Activated naive CD4-positive, alpha-beta T cell treated with anti-CD3 and anti-CD28 coated beads for 36 hours (primary cell): ENCODE measurements at places on chromosomes 11 and 22.

DNA sequence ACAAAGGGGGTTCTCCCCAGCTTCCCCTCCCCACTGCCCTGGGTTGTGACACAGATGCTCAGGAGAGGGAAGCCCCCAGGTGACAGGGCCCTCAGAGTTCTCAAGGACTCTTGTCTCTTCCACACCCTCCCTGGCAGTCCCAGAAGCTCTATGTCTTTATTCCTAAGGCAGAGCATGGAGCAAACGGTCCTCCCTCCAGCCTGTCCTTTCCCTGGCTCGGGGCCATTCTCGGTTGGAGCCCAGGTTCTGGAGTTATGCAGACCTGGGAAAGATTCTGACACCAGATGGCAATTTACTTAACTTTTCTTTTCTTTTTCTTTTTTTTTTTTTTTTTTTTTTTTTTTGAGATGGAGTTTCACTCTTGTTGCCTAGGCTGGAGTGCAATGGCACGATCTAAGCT is 186.6 kb downstream of the CEP164 start:
- DNase-seq: no peak

DNA sequence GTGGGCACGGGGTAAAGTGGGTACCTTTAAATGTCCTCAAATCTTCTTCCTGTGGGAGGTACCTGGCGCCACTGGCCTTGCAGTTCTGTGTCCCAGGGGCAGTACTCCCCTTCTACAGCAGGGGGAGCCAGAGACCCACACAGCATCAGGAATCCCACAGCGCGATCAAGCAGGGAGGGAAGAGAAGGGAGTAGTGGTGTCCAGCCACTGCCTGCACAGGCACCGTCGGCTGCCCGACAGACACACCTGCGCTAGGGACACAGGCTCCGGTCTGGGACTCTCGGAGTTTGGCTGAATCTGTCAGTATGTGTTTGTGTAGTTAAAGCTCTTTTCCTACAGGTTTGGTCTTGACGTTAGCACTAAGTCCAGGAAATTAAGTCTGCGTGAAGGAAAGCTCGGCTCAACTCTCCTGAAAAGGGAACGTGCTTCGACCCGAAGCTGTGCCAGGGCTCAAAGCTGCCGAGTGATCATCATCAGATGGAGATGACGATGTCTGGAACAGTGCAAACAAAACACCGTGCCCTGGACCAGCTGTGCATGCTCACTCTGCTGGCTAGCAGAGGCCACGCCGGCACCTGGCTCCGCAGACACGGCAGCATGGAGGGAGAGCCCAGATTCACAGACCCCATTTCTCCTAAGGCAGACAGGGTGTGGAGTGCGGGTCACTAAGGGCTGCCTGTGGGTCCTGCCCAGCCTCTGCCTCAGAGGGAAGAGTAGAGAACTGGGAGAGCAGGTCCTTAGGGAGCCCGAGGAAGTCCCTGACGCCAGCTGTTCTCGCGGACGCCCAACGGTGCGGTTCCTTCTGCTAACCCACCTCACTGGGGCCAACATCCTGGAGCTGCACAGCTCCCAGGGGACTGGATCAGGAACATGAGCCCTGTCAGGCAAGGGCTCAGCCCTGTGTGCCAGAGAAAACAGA is 56.0 kb upstream of the BID start:
- peak; percentile 90 for DNase-seq

DNA sequence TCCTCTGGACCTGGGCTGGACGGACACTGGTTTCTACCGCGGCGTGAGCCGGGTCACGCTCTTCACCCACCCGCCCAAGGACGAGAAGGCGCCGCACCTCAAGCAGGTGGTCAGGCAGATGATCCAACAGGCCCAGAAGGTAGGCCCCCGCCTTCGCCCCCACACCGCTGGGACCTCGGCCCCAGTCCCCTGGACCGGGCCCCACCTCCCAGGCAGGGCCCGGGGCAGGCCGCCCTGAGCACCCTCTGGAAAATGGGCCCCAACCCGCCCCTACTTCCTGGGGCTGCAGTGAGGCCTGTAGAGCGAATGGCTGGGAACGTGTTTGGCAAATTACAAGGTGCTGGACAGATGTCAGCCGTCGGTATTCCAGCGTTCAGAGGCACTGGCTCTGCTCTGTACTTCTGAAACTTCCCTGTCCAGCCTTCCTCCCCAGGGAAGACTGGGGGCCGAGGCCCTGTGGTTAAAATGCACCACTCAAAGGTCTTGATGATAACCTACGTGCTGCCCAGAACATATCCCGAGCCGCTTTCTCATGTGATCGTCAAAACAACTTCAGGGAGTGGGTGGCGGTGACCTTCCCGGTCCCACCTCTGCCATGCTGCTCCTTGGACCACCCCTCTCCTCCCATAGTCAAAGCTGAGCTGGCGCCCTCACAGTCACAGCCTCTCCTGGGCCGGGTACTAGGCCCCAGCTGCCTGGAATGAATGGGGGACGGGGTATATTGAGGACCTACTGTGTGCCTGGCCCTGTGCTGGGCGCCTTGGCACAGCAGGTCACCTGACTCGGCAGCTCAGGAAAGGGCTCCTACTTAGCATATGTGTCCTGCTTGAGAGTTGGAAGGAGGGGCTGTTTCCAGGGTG is 869 bp downstream of the FAM83F start:
- DNase-seq: no peak

DNA sequence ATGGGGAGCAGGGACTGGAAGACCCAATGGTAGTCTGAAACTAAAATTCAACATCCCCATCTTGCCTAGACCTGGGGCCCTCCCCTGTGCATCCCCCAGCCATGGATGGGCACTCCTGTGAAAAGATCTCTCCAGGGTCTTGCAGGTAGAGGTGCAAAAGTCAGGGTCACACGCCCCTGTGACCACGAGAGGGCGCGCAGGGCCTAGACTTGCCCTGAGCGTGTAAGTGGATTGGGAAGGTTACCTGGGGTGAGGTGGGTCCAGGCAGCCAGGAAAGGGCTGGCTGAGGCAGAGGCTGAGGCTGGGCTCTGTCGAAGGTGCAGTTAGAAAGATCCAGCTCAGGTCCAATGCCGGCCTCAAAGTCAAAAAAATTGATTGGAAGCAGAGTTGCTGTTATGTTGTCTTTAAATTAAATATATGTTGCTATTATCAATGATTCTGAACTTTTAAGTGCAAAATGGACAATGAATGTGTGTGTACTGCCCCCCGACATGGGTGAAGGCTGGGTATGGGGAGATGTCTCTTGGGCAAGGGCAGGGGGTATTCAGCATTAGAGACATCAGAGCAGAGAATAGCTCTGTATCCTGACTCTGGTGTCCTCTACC is 4.8 kb upstream of the POU2F3 start:
- DNase-seq: peak; percentile 83

DNA sequence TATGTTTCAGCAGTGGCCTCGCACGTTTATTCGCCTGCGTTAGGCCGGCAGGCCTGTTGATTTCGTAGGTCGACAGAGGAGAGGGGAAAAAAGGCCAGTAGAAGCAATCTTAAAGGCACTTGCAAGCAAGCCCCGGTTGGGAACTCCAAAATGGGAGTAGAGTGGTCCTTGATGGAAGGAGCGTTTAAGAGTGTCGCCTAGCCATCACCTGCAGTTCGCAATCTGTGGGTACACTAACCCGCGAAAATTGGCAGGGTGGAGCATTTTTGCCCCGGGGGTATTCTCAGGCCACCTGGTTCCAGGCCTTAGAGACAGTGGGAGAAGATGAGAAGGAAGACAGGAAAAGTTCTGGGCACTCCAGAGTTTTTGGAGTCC is 1.1 kb downstream of the EWSR1 start:
- peak; percentile 6 for DNase-seq

DNA sequence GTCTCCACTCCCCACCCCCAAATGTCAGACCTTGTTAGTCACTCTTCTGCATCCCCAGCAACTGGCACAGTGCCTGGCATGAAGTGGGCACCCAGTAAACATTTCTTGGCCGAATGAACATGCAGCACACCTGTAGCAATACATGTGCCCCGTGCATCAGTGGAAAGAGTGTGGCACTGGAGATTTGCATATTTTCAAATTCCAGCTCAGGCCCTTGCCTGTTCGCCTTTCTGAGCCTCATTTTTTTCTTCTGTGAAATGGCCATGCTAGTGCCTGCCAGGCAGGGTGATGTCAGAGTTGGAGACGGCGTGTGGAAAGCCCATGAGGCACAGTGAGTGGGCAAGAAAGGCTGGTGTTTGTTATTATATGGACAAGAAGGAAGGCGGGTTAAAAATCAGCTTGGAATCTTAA is 38.7 kb downstream of the CD82 start:
- no peak for DNase-seq

- DNase-seq: no peak
Observed at GRCh38 chr11:119602745-119603373, 126.1 kb downstream of the NECTIN1 start.

GRCh38 chr11:87397011-87397865 is 359.5 kb downstream of the TMEM135 start:
- no peak for DNase-seq

- DNase-seq: peak; percentile 56
Observed at GRCh38 chr11:66317322-66317722, 478 bp upstream of the CD248 start.

DNA sequence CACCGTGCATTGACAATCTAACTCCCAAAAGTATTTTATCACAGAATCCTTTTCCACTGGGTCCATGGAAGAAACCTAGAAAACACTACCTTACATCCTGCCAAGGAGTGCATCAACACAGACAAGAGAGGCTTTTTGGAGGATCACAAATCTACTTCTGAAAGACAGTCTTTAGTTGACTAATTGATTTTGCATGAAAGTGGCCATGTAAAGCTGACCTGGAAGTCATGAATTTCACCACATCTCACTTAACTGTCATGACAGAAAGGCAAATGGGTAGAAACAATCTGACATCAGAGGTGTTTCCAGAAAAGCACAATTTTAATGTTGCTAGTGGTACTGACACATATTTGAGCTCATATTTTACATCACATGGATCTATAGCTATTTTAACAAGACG is 101.6 kb downstream of the FAM76B start:
- no peak for DNase-seq

GRCh38 chr11:78354408-78355308 is 63.0 kb downstream of the GAB2 start:
- no peak for DNase-seq

- DNase-seq: peak; percentile 47
Observed at GRCh38 chr11:61967924-61968757, 707 bp upstream of the FTH1 start.

- peak; percentile 69 for DNase-seq
Observed at GRCh38 chr11:65439331-65440181, 17.0 kb downstream of the NEAT1 start.

DNA sequence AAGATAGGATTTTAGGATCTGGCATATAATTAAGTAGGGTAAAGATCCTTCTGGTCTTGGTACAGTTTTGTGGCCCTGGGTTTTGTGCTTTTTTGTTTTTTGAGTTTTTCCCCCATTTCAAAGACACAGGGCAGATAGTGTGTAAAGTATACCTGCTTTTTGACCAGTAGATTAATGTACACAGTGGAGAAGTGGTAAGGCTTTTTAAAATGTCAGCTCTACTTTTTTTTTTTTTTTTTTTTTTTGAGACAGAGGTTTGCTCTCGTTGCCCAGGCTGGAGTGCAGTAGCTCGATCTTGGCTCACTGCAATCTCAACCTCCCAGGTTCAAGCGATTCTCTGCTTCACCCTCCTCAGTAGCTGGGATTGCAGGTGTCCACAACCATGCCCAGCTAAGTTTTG is 4.0 kb downstream of the EP300 start:
- DNase-seq: no peak

- no peak for DNase-seq
Observed at GRCh38 chr22:40823426-40823825, 4.3 kb upstream of the SLC25A17 start.

- no peak for DNase-seq
Observed at GRCh38 chr11:35907648-35908431, 36.0 kb upstream of the LDLRAD3 start.

DNA sequence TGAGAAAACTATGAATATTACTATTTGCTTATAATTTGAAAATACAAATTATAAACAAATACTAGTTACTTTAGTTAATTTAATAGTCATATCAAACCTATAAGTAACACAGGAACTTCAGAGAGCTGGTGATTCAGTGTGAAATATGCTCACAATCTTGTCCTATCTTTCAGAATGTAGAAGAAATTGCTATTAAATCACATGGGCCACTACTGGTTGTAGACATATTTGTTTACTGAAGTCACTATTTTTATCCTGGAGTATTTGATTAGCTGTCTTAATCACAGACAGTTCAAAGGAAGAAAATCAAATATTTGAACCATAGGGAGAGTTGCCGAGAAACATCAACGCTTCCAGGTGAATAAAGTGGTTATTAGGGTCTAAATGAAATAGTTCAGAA is 187.6 kb upstream of the ANO3 start:
- no peak for DNase-seq

- peak; percentile 56 for DNase-seq
Observed at GRCh38 chr22:29604076-29604360, 585 bp downstream of the NF2 start.

GRCh38 chr11:130042093-130042591 is 27.6 kb upstream of the APLP2 start:
- no peak for DNase-seq

DNA sequence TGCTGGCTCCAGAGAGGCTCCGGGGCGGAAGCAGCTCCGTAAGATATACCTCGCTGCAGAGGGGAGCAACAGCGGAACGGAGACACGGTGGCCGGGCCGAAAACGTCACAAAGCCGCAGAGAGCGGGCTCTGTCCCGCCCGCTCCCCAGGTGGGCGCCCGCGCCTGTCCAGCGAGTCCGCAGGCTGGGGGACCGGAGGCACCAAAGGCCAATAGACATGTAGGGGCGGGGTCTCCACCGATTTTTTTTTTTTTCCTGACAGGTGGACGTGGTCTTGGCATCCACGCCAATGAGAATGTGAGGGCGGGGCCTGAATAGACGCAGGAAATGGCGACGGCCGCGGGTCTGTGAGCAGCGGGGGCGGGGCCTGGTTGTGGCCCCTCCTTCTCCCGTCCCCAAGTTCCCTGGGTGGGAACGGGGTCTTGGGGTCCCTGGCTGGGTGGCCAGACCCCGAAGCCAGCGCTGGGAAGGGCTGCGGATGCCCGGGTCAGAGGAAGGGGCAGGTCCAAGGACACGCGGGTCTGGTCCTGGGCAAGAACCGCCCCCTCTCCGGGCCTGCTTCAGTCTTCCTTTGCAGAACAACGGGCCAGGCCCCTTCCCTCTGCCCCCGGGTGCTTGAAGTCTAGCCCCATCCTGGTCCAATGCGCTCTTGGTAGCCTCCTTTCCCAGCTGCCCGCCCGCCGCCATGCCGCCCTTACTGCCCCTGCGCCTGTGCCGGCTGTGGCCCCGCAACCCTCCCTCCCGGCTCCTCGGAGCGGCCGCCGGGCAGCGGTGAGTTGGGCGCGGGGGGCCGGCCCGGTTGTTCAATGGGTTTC is at the start of gene DNAJC4:
Gene DNAJC4, plus strand, starts transcription at position 378 of the 814 bp plus-strand sequence. Its CDS starts 307 bp downstream, at position 685.
- peak; percentile 94 for DNase-seq

DNA sequence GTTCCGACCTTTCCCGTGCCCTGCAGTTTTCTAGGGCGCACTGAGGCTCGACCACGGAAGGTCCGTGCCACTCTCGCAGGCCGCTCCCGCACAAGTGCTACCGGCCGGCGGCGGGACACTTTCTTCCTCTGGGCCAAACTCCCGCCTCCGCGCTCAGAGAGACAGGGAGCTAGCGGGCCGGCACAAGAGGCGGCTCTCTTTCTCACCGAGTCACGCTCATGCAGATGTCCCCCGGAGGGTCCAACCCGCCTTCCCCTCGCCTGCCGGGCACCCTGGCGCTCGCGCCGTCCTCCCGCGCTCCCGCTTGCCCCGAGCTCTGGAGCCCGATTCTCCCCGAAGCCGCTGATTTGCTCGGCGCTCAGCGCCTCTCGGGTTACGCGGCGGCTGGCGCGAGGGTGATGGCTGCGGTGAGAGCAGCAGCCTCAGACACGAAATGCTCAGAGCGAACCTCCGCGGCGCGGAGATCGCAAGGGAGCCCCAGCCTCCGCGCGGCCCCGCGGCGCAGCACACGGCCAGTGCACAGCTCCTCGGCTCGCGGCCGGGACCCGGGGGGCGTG is 1.0 kb downstream of the LMO1 start:
- peak; percentile 31 for DNase-seq
